ENCODE measurements at places on chromosomes 13 and 19. TPM values are rescaled to one million over a fixed set of nuclear protein-coding genes. Genes with fewer than 3 reads are reported as not detected.

PLIN5 gene
- total RNA-seq = 1.2 TPM

WDR87 gene
- total RNA-seq = not detected

FGF9 gene
- total RNA-seq = 2.4 TPM

SPART gene
- total RNA-seq = 48.1 TPM

Data from neural progenitor cell (in vitro differentiated cells).